Neural progenitor cell (in vitro differentiated cells): ENCODE measurements at places on chromosomes 5 and 9.

- no peak overlapping the region for H3K4me3 ChIP-seq
- no peak for DNase-seq
- H3K36me3 ChIP-seq: no peaks in the 10 kb centered on the region
- no peaks in the 10 kb centered on the region for H3K4me1 ChIP-seq
These were observed 110.8 kb downstream of the PAPPA start for GRCh38 chr9:116264361-116264760.

- H3K4me1 ChIP-seq: peaks cover 1% of the 10 kb centered on the region
- no peak overlapping the region for H3K27ac ChIP-seq
- H3K36me3 ChIP-seq: no peaks in the 10 kb centered on the region
These were observed 56.9 kb downstream of the AHRR start for GRCh38 chr5:378301-378891.

DNA sequence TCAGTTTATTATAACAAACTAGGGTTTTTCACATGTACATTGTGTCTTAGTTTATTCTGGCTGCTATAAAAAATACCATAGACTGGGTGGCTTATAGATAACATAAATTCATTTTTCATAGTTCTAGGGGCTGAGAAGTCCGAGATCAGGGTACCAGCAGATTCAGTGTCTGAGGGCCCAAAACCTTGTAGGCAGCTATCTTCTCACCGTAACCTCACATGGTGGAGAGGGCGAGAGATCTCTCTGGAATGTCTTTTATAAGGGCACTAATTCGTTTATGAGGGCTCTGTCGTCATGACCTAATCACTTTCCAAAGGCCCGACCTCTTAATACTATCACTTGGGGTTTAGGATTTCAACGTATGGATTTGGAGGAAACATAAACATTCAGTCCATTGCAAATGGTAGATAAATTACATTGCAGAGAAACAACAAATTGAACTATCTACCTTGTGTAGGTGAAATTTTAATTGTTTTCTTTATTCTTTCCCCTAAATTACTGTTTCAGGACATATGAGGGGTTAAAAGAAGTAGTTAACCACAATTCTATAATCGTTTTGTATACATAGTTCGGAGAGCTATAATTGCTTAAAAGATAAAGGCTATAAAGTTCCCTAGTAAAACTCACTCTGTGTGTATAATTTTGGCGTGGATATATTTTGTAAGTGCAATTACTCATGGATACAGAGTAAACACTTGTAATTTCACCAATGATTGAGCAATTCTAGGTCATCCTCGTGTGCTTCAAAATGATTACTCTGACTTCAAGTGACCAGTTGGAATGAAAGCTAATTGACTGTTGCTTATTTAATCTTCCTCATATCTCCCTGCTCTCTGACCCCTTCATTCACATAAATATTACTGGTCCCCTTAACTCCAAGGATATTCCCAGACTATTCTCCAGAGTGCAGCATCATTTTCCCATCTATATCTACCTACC is 247.5 kb upstream of the TMEM161B start:
- H3K4me1 ChIP-seq: no peaks in the 10 kb centered on the region
- DNase-seq: no peak
- no peak overlapping the region for H3K4me3 ChIP-seq
- no peak overlapping the region for H3K27ac ChIP-seq
- H3K27me3 ChIP-seq: no peaks in the 10 kb centered on the region
- H3K36me3 ChIP-seq: no peaks in the 10 kb centered on the region

DNA sequence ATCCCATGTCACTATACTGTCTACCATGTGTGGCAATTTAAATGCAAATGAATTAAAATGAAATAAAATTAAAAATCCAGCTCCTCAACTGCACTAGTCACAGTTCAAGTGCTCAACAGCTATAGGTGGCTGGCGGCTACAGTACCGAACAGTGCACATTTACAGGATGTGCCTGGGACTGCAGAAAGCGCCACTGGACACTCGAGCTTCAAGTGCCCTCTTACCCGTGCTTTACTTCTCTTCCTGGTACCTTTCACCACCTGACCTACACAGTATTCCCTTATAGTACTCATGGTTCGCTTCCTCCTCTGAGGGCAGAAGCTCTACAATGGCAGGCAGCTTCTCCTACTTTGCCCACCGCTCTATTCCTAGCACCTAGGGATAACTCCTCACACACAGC is 166.6 kb downstream of the FANCC start:
- H3K4me3 ChIP-seq: no peak overlapping the region
- peak overlapping the region; percentile 21 for H3K27ac ChIP-seq
- no peaks in the 10 kb centered on the region for H3K27me3 ChIP-seq
- H3K36me3 ChIP-seq: no peaks in the 10 kb centered on the region
- peaks cover 17% of the 10 kb centered on the region for H3K4me1 ChIP-seq

GRCh38 chr9:33837138-33837537 is 20.2 kb downstream of the UBE2R2 start:
- H3K27ac ChIP-seq: no peak overlapping the region
- no peak overlapping the region for H3K4me3 ChIP-seq
- DNase-seq: no peak

DNA sequence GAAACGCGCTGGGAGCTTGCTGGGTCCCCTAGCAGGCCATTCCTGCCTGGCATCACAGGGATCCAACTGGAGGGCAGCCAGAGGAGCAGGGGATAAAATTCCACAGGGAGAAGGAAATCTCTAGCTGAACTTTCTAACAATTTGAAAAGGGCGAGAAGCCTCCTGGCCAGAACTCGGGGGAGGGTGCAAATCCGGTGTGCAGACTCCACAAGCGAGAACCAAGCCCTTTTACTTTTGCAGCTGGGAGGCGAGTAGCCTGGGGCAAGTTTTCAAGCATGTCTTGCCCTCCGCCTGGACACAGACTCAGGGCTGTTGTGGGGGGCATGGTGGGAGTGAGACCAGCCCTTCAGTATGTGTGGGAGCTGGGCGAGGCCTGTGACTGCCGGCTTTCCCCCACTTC is 14.3 kb upstream of the POU5F2 start:
- no peaks in the 10 kb centered on the region for H3K4me1 ChIP-seq
- DNase-seq: no peak
- H3K27me3 ChIP-seq: no peaks in the 10 kb centered on the region
- no peak overlapping the region for H3K27ac ChIP-seq

DNA sequence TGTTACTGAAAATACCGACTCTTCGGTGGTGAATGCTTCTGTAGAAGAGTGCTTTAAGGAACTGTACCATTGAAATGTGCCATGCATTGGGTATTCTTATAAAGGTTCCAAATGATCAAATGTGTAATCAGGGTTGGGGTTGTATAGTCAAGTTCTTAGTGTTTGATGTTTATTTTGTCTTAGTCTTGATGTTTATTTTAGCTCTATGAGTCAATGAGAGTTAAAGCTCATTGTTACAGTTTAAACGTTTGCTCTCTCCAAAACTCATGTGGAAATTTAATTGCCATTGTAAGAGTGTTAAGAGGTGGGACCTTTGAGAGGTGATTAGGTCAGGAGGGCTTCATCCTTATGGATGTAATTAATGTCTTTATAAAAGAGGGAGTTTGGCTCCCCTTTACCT is 153.0 kb downstream of the FER start:
- no peak for DNase-seq
- no peaks in the 10 kb centered on the region for H3K36me3 ChIP-seq
- H3K27me3 ChIP-seq: no peaks in the 10 kb centered on the region
- no peak overlapping the region for H3K4me3 ChIP-seq
- no peaks in the 10 kb centered on the region for H3K4me1 ChIP-seq

DNA sequence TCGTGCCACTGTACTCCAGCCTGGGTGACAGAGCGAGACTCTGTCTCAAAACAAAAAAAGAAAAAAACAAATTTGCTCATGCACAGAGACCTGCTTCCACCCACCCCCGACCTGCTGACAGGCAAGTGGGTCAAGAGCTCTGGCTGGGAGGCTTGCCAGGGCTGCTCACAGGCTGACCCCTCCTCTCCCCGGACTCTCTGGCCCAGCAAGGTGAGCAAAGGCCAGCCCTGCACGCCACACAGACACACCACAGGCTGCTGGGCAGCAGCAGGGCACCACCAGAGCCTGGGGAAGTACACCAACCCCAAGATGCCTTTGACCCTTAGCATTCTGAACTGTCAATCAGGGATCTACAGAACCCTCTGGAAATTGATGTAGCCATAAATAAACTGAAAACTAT is 29.2 kb downstream of the NSUN2 start:
- DNase-seq: no peak
- no peaks in the 10 kb centered on the region for H3K27me3 ChIP-seq
- H3K27ac ChIP-seq: no peak overlapping the region
- H3K36me3 ChIP-seq: no peaks in the 10 kb centered on the region

- DNase-seq: no peak
- no peak overlapping the region for H3K27ac ChIP-seq
- no peaks in the 10 kb centered on the region for H3K36me3 ChIP-seq
- H3K4me3 ChIP-seq: no peak overlapping the region
- no peaks in the 10 kb centered on the region for H3K27me3 ChIP-seq
These were observed 44.6 kb downstream of the TAF11L14 start for GRCh38 chr5:17678751-17679324.

DNA sequence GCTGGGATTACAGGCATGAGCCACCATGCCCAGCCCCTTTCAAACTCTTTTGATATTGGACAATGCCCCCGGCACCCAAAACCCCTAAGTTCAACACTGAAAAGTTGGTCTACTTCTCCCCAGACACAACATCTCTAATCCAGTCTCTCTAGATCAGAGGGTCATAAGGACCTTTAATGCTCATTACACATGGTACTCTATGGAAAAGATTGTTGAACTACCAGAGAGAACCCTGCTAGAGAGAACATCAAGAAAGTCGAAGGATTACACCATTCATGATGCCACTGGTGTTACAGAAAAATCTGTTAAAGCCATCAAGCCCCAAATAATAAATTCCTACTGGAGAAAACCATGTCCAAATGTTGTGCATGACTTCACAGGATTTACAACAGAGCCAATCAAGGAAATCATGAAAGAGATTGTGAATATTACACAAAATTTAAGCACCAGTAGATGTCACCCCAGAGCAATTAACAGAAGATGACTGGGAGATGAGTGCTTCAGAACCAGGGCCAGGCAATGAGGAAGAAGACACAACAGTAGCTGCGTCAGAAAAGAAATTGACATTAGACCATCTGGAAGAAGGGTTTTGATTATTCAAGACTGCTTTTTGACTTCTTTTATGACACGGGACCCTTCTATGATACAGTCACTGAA is 28.3 kb upstream of the NIPAL4 start:
- H3K4me1 ChIP-seq: no peaks in the 10 kb centered on the region
- no peaks in the 10 kb centered on the region for H3K36me3 ChIP-seq
- peak; percentile 50 for DNase-seq
- no peaks in the 10 kb centered on the region for H3K27me3 ChIP-seq
- H3K4me3 ChIP-seq: no peak overlapping the region

DNA sequence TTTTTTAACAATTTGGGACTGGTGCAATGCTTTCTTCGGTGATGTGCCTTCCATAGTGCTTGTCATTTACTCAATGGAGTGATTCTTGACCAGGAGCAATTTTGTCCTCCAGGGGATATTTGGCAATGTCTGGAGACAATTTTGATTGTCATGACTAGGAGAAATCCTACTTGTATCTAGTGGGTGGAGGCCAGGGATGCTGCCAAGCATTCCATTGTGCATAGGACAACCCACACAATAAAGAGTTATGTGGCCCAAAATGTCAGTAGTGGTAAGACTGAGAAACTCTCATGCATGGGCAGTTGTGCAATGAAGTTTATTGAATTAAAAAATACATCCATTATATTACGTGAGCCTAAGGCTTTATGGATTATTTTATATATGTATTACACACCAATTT is 70.5 kb downstream of the FOCAD start:
- no peak overlapping the region for H3K27ac ChIP-seq
- no peak for DNase-seq
- peaks cover 6% of the 10 kb centered on the region for H3K36me3 ChIP-seq
- H3K4me1 ChIP-seq: no peaks in the 10 kb centered on the region
- H3K27me3 ChIP-seq: no peaks in the 10 kb centered on the region
- no peak overlapping the region for H3K4me3 ChIP-seq

DNA sequence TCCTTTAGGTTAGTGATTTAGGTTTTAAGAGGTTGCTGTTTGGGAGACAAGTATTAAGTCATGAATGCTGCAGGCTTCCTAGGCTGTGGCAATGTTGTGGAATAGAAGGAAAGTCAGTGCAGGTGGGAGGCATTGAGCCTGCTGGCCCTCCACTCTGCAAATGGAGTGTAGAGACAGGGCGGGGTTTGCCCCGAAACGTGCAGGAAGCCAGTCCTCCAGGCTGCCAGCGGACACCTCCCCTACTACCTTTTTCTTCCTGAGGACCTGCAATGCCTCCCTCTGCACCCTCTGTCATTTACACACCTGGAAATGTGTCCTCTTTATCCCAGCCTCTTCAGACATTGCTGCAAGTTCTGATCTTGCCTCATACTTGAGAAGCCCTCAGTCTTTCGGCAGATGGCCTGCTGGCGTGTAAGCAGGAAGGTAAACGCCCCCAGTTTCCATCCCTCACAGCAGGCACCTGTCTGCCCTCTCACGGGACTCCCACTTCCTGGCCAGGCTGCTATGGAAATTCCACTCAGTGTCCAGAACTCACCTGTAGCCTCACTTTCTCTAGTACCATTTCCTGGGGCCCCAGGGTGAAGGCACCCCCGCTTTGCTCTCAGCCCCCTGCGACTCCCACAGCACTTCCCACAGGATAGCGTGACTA is 81.6 kb upstream of the BOD1 start:
- H3K36me3 ChIP-seq: no peaks in the 10 kb centered on the region
- DNase-seq: no peak
- H3K4me1 ChIP-seq: no peaks in the 10 kb centered on the region
- no peak overlapping the region for H3K27ac ChIP-seq

DNA sequence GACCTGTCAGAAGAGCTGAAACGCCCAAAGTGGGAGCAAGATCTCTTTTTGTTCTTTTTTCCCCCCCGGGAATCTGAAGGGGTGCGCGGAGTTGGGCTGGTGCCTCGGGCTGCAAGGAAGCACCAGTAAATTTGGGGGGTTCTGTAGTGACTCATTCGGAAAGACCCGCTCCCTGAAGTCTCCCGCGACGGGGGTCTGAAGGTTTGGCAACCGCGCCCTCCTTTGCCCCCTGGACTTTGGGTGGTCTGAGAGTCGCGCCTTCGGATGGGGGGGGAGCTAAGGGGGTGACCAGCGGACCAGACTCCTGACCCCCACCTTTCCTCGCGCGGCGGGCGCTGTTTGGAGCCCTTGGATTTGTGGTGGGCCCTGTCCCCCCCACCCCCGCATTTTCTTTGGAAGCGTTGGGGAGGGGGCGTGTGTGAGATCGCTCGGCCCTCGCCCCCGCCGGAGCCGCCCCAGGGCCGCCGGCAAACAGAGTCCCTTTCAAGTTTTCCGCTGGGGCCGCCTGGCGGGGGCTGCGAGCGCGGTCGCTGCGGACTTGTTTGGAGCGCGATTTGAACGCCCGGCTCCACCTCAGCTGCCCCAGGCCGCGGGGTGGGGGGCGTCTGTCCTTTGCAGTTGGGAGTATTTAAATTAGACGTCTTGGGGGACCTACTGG is 2.0 kb downstream of the CXXC5 start:
- no peak overlapping the region for H3K27ac ChIP-seq
- peaks cover 28% of the 10 kb centered on the region for H3K27me3 ChIP-seq
- H3K4me1 ChIP-seq: peaks cover 55% of the 10 kb centered on the region
- peak; percentile 80 for DNase-seq
- H3K4me3 ChIP-seq: peak overlapping the region; percentile 89
- no peaks in the 10 kb centered on the region for H3K36me3 ChIP-seq

DNA sequence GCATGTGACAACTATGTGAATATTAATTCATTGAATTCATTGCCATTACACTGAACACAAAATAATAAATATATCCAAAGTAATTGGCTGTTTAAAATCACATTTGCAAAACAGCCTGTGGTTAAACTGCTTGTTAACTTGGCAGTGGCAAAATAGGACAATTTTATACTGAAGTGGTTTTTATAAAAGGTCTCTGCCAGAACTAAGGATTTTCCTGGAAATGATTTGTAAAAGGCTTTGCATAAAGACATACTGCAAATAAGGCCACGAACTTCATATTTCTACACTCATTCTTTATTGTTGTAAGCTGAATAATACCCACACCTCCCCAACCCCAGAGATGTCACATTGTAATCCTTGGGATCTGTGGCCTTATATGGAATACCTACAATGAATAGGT is 370.3 kb upstream of the RGMB start:
- no peaks in the 10 kb centered on the region for H3K36me3 ChIP-seq
- no peaks in the 10 kb centered on the region for H3K4me1 ChIP-seq
- no peak for DNase-seq
- no peaks in the 10 kb centered on the region for H3K27me3 ChIP-seq
